Esophagus mucosa (tissue), 1 donor: ENCODE measurements at places on chromosomes 5 and 9. TPM values are rescaled to one million over a fixed set of nuclear protein-coding genes. Genes with fewer than 3 reads are reported as not detected.

GRCh38 chr5:172147857-172148256 is 40.2 kb downstream of the STK10 start:
- no peak for ATAC-seq

- peak; percentile 93 for ATAC-seq
Observed at GRCh38 chr5:142403583-142403982, 78.8 kb upstream of the SPRY4 start.

DNA sequence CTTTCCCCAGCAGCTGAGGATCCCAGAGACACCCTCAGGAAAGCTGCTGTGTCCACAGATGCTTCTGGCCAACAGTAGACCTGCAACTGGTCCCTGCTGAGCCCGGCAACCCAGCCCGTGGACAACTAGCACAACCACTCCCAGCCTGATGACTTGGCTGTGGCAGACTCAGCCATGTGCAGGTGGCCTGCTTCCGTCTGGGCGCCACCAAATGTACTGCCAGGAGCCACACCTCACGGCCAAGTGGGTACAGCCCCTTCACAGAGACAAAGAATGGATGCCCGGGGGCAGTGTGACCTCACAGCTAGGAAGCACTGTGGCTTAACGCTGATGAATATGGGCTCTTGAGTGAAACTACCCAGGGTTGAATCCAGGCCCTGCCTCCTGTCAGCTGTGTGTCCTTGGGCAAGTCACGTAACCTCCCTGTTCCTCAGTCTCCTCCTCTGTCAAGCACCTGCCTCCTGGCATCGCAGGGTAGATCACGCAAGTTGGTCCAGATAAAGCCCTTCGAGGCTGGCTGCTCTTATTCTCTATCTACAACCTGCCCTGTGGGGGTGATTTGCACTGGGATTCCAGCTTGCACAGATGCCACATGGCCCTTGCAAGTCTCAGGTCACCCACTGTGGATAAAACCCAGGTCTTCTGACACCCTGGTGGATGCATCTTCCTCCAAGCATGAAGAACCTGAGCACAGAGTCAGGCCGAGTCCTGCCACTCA is 225.0 kb downstream of the PBX3 start:
- ATAC-seq: peak; percentile 98

DNA sequence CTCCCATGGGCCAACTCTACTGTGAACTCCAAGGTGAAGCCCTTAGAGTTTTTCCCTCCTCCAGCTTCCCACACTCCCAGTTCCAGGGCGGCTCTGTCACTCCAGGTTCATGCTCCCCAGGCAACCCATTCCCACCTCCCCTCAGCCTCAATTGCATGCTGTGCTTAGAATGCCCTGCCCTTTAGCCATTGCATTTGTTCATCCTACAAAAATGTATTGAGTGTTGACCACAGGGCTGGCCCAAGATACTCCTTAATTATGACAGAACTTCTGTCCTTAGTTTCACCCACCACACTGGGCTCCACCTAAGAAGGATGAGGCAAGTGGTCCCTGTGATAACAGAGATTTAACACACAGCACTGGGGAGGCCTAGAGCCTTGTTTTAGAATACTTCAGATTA is 236.1 kb downstream of the ADAMTSL1 start:
- no peak for ATAC-seq

DNA sequence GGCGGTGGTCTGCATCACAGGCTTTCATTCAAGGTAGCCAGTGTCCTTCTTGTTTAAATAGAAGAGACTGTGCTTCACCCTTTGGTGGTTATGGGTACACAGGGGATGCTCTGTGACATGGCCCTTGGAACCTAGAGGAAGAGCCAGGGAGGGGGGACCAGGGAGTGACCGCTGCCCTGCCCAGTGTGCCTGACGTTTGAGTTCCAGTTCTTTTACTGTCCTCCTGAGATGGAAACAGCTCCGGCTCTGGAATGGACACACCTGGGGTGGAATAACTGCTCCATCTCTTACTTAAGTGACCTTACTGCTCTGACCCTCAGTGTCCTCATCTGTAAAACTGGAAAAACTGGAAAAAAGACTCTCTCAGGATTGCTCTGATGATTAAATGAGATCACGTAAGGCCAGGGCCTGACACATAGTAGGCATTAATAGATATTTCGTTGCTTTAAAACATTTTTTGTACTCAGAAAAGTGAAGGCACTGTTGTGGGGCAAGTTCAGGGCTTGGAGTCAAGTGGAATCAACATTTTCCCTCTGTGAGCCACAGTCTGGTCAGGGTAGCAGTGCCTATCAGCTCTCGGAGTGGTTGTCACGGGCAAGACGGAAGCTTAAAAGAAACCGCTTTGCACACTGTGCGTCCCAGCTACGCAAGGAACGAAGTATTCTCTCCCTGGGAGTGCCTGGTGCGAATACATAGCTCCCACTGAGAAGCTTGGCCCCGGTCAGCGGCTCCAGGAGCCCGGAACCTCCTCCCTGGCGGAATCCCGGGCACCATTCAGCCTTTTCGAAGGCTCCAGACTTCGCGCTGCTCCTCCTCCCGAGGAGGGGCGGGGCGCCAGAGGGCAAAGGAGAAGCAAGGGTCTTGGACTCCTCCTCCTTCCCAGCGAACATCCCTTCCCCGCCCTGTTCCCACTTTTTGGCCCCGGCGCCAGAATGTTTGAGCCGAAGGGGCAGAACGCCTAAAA is 5.8 kb downstream of the POU4F3 start:
- ATAC-seq: no peak

The GPRIN1 gene
- 1.9 TPM for total RNA-seq

DNA sequence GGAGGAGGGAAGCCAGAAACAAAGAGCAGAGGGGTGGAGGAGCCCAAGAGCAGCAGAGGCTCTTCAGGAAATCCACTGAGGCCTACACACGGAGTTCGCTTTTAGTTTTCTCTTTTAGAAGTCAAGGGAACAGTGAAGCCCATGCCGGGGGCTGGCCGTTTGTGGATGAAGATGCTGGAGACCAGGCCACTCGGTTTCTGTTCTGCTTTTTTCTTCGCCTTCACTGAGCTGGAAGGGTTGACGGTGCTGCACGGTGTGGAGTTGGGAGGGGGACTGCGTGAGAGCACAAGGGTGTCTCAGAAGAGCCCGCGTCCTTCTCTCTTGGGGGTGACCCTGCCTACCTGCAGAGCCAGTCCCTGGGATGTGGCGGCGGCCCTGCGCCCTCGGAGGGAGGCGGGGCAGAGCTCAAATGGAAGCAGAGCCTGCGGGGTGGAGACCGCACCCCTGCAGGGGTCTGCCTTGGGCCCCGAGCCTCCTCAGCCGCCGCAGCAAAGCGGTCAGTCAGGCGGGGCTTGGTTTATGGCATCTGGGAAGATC is 68.5 kb upstream of the CACNA1B start:
- no peak for ATAC-seq

The NUDCD2 gene
- total RNA-seq: 27.7 TPM

The RGMB gene
- 9.7 TPM for total RNA-seq

The TRPM3 gene
- total RNA-seq: not detected

The COL23A1 gene
- total RNA-seq: 0.32 TPM

DNA sequence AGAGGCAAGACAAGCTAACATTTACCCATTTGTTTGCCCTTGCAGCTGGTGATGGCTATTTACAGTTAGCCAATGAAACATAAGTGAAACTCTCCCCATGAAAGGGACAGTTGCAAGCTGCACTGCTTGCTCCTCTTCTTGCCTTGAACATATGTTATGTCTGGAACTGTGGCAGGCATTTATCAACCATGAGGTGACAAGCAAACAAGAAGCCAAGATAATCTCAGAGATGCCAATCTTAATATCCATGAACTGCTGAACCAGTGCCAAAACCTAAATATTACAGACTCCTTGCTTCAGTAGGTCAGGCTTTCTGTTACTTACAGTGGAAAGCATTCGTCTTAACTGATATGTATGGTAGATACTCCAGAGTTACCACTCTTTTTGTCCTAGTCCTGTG is 133.4 kb downstream of the ACTBL2 start:
- no peak for ATAC-seq

DNA sequence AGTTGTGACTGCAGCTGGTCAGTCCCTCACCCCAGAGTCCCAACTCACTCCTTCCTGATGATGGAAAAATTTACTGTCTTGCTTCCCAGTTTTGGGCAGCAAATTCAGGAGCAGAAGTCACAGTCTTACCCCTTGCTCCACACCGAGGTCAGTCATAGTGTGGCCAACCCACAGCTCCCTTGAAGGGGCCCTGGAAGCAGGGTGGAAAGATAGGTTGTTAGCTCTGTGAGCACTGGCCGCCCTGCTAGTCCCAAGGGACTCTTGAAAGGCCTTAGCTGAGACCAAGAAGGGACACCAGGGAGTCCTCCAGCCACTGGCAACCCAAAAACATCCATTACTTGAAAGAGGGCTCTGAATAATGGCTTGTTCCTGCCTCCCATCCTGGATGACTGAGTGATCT is 40.0 kb downstream of the GSN start:
- ATAC-seq: no peak

DNA sequence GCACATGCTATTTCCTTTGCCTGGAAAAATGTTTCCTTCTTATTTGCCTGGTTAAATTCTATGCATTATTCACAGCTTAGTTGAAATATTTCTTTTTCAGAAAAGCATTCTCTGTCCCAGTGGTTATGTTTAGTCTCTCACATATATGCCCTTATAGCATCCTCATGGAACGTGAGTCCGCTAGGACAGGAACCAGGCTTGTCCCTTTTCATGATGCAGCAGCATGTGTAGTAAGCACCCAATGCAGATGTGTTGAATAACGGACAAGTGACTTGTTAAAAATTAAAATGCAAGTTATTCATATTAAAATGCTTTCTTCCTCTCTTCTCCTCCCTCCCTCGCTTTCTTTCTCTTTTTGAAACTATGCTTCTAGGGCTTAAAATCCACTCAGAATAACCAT is 349.3 kb downstream of the GLIS3 start:
- no peak for ATAC-seq
